CMK (cell line): ENCODE measurements at places on chromosomes 5 and 9.

DNA sequence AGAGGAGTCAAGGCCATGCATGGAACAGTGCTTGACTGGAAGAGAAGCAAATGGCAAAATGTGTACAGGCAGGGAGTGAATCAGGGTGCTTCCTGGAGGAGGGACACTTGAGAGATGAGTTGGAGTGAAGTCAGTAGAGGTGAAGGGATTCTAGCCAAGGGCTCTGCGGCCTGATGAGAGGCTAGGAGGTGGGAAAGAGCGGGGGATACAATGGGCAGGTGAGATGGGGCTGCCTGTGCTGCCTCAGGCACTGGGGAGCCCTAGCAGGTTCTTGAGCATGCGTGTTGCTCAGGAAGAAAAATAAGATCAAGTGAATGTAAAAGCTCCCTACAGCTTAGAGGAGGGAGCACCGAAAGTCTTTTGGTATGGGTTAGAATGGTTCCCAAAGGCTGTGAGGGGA is 22.3 kb downstream of the ERGIC1 start:
- DNase-seq = no peak

DNA sequence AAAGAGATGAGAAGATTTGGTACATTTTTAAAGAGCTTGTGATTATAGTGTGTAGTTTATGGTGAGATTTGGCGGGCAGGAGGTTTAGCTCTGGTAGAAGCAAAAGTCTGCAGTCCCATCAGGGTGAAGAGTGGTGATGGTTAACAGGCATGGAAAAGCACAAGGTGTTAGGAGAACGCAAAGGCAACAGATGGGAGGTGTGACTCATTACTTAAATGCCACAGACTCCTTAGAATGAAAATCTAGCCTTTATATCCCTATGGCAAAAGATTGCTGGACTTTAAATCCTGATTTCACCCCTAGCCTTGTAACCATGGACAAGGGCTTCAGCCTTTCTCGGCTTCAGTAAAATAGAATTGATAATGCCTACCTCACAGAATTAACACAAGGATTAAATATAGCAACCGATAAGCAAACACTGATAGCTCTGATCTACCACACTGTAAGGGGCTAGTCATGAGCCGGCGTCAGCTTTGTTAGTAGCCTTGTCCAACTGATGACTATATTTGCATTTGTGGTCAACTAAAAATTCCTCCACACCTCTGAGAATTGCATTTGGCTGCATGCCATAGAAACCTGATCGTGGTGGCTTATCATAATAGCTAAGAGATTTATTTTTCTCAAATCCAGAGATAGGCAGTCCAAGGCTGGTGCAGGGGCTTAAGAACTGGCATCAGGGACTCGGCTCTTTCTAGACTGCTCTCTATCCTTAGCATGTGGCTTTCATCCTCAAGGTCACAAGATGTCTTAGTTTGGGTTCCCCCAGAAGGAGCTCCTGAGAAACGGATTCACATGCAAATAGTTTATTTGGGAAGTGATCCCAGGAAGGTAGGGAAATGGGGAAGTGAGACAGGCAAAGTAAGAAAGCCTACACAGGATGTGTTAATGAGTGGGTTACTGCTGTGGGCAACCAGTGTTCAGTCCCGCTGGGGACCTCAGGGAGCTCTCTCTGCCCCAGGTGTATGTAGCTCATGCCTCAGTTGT is 19.6 kb downstream of the MFAP3 start:
- no peak for DNase-seq

GRCh38 chr5:139651853-139652787 is 4.0 kb downstream of the CXXC5 start:
- DNase-seq = no peak

- DNase-seq = no peak
These were observed 23.2 kb downstream of the TTF1 start for GRCh38 chr9:132383462-132383883.

GRCh38 chr5:59506285-59506877 is 387.1 kb downstream of the PDE4D start:
- no peak for DNase-seq
